Stimulated activated CD8-positive, alpha-beta memory T cell treated with anti-CD3 and anti-CD28 coated beads, Interleukin-4, amount 100 ng/mL, for 4 hours (primary cell): ENCODE measurements at places on chromosomes 7 and 10.

GRCh38 chr7:88477976-88478375 is 171.3 kb upstream of the STEAP4 start:
- DNase-seq = no peak

GRCh38 chr7:55589905-55590304 is 17.6 kb upstream of the VOPP1 start:
- DNase-seq = no peak

DNA sequence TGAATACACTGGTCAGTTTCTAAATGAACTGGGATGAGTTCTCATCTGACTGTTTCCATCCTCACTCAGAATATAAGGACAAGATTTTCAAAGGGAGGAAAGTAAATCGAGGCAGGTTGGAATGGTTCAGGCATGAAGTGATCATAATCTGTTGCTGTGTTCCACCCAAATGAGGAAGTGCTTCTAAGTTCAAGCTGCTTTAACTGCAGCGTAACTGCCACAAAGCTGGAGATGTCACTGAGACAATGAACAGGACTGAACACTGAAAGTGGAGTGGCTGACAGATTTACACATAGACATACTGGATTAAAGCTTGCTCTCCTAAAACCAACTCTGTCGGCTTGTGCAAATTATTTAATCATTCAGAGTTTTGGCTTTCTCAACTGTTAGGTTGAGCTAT is 66.6 kb downstream of the GPR37 start:
- no peak for DNase-seq

- no peak for DNase-seq
These were observed 50.5 kb upstream of the BMPER start for GRCh38 chr7:33854801-33855350.

GRCh38 chr7:43470110-43470509 is 112.8 kb upstream of the STK17A start:
- no peak for DNase-seq

GRCh38 chr7:16951483-16952080 is 69.8 kb upstream of the AGR3 start:
- no peak for DNase-seq

DNA sequence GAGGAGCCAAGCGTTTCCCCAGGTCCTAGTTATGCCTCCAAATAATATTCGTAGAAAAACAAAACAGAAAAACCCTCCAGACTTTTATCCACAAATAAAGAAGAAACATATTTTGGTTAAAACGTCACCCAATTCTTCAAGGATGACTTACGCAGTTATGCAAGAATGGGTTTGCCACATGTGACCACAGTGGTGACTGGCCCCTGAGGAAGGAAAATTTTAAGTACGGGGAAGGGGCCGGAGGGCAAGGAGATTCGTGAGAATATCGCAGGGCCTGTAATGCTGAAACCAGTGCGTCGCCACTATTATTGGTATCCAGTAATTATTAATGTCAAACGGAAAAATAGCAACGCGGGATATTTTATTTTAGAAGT is 537 bp upstream of the MRPS24 start:
- DNase-seq = no peak

DNA sequence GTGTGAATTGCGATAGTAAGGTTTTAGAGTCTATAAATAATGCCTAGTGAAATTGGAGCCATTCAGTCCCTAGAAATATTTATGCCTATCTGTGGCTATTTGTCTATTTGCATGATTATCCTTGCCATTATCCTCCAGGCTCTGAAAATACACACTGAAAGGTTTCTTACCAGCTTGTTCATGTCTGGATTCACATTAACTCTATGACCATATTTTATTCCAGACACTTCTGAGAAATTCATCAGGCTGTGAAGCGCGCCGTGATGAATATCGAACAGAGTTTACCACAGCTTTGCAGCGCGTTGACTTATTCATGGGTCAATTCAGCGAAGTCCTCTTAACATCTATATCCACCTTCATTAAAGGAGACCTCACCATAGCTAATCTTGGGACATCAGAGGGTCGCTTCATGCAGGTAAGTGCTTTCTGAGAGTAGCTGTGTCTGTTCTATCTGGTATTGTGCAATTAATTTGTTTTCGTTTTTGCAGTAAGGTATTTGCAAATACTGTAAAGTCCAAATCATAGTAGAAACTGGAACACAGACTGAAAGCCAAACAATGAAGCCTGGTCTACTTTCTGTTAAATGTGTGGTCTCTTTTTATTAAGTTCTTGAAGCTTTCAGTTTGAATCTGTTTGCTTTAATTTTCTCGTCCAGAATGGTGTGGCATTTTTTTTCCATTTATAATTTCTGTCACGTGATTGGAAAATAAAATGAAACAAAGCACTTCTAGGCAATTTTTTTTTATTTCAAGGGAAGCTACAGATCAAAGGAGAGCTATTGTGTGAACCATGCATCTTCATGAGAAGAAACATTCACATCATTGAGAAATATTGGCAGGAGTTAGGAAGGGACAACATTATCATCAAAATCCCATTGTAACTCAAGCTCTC is 59.7 kb downstream of the MET start:
- no peak for DNase-seq

- no peak for DNase-seq
These were observed 43.4 kb downstream of the PSPH start for GRCh38 chr7:56007891-56008290.

DNA sequence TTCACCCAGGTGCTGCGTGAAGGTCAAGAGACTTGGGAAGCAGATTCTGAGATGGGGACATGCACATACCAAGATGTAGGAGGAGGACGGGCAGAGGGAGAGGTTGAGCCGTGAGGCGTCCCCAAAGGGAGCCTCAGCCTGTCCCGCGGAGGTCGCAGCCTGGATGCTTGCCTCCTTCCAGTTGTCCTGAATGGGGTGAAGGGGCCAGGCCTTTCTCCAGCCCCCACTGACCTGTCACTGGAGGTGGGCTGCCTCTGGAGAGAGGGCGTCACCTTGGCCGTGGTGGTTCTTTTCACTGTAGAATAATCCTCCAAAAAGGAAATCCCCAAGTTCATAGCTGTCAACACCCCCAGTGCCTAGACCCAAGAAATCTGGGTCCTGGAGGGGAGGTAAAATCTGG is 283.0 kb upstream of the VSTM2A start:
- DNase-seq = no peak

GRCh38 chr10:58723186-58723585 is 210.5 kb downstream of the BICC1 start:
- DNase-seq = no peak

DNA sequence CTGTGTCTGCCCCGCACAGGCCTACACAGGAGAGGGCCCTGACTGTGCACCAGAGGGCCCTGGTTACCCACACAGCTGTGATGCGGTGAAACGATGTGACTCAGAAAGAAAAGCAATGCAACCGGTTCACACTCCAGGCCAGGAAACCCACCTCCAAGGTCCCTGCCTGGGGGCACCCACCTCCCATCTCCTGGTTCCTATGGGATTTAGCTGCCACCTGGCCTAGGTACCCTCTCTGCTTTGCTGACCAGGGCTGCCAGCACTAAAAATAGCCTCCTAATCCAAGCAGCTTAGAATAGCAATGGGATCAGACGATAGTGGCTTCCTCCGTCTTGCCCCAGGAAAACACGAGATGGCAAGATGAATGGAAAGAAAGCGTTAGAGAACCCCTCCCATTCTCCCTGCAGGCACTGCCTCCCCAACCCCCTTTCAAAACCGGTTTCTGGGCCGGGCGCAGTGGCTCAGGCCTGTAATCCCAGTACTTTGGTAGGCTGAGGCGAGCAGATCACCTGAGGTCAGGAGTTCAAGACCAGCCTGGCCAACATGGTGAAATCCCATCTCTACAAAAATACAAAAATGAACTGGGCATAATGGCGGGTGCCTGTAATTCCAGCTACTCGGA is 12.4 kb downstream of the RBP3 start:
- no peak for DNase-seq

DNA sequence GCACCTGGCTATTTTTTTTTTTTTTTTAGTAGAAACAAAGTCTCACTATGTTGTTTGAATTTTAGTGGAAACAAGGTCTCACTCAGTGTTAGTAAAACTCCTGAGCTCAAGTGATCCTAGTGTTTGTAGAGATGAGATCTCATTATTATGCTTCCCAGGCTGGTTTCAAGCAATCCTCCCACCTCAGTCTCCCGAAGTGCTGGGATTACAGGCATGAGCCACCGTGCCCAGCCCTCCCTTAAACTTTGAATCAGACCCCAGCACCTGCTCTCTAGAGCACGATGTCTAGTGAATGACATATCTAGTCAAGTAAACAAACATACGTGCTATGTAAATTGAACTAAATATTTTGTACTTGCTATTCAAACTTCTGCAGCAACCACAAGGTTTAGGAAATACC is 105.6 kb upstream of the MYO3A start:
- DNase-seq = no peak

- no peak for DNase-seq
These were observed 169.3 kb upstream of the AGK start for GRCh38 chr7:141381794-141382427.

GRCh38 chr10:822661-823367 is 108.7 kb downstream of the LARP4B start:
- DNase-seq = no peak

GRCh38 chr7:81583090-81583489 is 186.8 kb downstream of the HGF start:
- DNase-seq = no peak

- DNase-seq = no peak
These were observed 19.5 kb downstream of the KCNMA1 start for GRCh38 chr10:77618117-77618516.

DNA sequence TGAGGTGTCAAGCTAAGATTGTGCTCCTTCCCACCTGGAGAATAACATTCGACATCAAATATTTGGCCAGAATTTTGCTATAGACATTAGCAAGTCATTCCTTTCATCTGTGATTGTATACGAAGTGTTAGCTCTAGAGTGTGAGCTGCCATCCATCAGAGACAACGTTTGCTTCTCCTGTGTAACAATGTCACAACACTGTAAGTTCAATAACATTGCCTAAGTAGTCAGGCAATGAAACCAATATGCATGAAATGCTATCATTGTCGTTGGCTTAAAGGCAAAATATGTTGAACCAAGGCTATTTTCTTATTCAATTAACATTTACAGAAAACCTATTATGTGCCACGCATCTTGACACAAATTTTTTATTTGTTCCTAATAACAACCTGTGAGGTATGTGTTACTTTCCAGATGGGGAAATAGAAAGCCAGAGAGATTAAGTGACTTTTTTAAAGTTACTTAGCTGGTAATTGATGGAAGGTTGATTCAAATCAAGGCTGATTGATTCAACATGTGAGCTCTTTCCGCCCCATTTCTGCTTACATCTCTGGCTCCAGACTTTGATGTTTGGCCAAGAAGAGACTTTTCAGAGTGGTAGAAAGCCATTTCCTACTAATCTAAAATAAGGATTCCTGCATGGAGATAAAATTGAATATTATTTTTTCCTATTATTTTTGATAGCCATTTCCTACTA is 32.0 kb downstream of the BET1 start:
- no peak for DNase-seq

- no peak for DNase-seq
These were observed 7.1 kb downstream of the FGFR2 start for GRCh38 chr10:121591186-121591585.

DNA sequence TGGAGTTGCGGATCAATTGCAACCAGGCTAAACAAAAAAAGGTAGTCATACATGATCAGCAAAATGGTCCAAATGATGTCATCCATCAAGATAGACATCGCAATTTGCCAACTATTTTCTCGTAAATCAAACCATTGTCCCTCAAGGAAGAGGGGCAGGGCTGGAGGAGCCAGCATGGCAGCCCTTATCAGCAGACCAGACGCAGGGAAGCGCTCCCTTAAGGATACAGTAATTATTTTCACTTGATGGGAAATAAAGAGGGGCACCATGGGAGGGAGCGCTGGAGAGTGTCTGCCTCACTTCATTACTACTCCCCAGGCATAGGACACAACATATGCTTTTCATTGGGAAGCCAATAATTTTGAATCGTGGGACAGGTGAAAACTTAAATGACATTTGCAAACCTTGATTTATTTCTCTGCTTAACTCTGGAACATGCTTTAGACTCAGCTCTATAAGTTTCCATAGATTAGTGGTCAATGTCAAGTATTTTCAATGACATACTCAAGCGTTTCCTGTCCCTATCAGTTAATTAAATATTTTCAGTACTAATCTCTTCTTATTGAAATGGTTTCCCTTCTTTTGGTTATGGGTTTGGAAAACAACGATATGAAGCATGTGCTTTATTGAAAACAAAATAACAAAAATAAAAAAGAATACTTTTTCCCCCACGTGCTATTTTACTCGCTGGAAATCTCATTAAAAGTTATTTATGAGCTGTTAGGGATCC is 202.4 kb upstream of the HABP2 start:
- DNase-seq = no peak

DNA sequence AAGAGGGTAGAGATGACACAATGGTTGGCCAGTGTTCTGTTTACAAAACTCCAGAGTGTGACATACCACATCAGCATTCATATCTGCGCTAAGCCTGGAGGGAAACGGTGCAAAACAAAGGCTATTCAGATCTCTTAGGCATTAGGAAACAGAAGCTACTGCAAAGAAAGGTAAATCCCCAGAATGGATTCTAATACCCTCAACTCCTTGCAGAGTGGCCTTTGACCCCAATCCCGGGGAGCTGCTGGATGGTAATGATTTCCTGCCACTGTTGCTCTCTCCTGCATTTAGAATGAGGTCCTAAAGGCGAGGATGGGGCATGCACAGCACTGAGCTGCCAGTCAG is 65.2 kb downstream of the AOAH start:
- no peak for DNase-seq
